ENCODE measurements at places on chromosomes 6 and 20.

DNA sequence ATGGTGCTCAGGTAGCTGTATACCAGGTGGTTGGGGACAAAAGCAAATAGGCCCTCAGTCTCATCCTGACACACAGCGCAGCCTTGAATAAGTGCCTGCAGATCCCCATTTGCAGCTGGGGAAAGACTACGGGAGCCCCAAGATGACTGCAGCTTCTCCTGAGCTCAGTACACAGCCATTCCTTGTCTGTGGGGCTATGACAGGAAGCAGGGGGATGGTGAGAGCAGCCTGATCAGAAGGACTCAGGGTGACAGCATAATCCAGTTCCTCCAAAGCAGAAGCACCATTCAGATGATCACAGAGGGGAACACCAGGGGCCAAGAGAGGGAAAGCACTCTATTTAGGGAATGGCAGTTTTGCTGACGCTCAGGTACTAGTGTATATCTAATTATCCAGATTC is 104.8 kb upstream of the MOCS1 start:
- no peak for DNase-seq

GRCh38 chr6:27414996-27415395 is 26.4 kb downstream of the ZNF391 start:
- no peak for DNase-seq

DNA sequence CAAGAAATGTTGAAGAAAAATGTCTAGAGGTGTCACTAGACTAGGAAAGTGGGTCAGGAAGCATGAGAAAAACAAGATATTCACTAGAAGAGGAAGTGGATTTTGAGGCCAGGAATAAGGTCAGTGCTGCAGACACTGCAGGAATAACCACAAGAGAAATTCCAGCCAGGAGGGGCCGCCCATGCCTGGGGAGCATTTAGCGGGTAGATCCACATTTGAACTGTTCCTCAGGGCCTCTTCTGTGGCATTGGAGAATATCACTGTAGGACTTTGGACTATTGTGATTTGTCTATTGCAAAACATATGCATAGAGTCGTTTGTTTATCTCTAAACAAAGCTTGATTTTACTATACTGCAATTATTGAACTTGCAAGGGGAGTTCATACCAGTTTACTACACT is 49.6 kb upstream of the CCDC28A start:
- DNase-seq, result no peak

DNA sequence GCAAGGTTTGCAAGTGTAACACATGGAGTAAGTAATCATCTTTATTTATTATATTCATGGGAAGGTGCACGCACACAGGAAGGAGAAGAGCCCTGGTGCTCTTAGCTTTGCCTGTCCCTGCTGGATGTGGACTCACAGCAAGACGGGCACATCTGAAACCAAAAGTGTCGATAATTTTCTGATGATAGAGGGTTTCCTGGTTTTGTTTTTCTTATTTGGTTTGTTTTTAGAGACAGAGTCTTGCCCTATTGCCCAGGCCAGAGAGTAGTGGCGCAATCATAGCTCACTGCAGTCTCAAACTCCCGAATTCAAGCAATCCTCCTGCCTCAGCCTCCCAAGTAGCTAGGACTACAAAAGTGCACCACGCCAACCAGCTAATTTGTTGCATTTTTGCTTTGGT is 7.8 kb upstream of the KHDC1L start:
- DNase-seq, result no peak

GRCh38 chr6:84441456-84441855 is 214.0 kb upstream of the CEP162 start:
- DNase-seq, result no peak

GRCh38 chr6:26576407-26576843 is 20.3 kb upstream of the ABT1 start:
- no peak for DNase-seq

GRCh38 chr20:21190869-21191268 is 65.0 kb downstream of the KIZ start:
- DNase-seq, result no peak

DNA sequence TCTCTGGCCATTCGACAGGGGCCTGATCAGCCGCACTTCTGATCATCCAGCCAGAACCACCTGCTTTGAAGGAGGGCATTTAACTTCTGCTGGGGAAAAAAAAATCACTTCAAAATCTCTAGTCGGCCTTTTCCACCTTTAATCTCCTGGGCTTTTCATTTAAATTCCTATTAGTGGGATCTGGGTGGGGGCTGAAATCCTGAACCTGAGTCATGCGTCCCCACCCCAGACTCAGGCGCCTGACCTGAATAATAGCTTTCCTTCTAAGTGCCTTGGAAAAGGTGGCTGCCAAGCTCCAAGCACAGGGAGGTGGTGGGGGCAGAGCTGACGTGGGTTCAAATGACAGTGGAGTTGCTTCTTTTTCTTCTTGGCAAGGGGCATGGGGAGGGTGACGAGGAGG is 246.0 kb upstream of the EXOC2 start:
- DNase-seq, result no peak

DNA sequence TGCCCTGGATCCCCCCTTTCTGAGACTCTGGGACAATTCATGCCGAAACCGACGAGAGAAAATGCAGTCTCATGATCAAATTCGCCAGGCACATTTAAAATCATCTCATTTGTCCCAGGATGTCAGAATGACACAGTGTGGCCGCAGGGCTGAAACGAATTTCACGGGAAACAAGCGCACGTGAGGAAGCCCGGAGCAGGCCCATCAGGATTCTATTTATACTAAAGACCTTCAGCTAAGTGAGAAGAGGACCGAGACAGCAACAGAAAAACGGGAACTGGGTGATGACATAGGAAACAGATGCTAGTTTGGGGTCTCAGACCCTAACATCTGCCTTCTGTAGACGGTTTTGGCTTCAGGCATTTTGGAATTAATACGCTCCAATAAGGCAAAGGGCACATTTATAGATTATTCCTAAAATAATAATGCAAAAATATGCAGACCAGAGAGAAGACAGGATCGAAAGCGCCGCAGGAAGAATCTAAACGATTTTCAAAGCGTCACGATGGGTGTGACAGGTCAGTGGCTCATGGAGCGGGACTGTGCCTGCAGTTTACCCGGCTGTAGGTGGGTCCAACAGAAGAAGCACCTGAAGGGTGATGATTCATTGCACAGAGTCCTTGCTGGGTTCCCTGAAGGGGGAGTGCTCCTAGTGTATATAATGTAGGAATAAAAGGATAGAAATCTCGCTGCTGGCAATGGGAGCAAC is 80.8 kb upstream of the MPC1 start:
- peak; percentile 16 for DNase-seq

- DNase-seq, result no peak
Observed at GRCh38 chr6:88641178-88641903, 322.1 kb downstream of the RNGTT start.

DNA sequence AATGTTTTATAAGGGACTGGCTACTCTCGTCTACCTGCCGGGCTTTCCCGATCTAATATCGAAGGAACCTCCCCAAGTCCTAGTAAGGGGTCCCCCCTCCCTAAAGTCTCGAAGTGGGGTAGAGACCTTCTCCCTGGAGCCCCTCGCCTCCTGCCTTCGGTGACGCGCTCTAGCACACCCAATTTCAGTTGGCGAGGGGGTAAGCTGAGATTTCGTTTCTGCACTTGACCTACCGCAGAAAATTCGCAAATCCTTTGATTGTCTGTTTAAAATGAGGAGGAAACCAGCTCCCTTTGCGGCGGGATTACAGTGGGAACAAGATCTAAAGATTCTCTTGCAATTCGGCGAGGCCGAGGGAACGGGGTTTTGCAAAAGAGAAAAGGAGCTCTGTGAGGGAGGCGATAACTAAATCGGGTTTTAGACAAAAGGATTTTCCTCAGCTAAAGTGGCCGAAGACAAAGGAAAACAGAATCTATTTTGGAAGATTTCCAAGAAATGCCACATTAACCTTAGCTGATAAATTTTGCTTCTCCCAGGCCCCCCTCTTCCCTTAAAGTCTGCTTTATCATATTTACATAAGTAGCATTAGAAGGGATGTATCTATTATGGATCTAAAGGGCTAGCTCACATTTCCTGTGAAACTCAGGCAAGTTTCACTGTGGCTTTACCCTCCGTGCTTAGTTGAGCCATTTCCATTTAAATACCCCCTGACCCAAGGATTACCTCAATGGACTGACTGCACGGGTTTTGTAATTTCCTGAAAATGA is 8.4 kb downstream of the SIM1 start:
- no peak for DNase-seq

DNA sequence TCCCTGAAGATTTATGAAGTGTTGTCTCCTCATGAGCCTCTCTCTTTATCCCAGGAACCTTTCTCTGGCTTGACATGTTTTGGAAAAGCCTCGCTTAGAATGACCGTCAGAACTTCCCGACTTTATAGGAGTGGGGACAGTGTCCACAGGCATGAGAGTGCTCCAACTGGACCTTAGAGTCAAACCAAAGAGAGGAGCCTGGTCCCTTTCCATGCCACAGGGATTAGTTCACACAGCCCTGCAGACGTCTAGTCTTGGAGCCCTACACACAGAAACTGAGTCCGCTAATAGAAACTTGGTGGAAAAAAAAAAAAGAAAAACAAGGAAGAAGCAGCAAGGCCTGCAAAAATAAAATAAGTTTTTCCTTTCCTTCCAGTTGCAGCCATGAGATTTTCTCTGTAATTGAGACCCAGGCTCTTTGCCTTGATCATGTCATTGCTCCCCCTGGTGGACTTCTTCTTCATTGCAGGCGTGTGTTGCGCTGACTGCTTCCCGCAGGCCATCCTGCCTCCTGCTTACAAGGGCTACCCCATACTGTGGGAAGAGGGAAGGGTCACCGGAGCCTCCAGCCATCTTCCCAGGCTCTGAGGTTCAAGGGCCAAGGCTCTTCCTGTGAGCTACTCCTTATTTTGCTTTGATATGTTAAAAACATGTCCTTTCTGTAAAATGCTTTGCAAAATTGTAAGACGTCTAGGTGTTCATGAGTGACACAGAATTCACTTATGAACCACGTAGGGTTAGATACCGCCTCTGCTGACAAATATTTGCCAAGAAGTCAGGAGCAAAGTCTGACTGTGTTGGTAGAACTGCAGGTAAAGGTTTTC is 201.0 kb downstream of the UST start:
- DNase-seq, result peak; percentile 86

DNA sequence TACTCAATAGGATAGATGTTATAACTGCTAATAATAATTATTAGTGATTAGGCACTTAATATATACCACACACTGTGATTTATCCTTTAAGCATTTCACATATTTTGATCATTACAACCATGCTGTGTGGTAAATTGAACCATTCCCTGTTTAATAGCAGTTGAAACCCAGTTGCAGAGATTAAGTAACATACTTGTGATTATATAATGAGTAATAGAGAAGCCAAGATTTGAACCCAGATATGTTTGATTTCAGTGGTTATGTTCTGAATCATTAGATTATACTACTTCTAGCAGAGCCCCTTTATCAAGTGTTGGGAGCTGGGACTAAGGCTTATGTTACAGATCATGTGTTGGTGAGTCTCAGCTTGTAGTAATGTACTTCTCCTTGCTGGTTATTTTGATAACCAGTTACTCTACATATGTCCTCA is 44.1 kb downstream of the STK4 start:
- DNase-seq, result no peak

- no peak for DNase-seq
Observed at GRCh38 chr6:33410711-33411631, at the start of gene PHF1. Gene PHF1, plus strand, starts transcription at chr6:33411014. Its CDS starts 1,250 bp downstream, at chr6:33412264.

All from hematopoietic multipotent progenitor cell (in vitro differentiated cells).